ENCODE measurements at places on chromosomes 5 and 9.

DNA sequence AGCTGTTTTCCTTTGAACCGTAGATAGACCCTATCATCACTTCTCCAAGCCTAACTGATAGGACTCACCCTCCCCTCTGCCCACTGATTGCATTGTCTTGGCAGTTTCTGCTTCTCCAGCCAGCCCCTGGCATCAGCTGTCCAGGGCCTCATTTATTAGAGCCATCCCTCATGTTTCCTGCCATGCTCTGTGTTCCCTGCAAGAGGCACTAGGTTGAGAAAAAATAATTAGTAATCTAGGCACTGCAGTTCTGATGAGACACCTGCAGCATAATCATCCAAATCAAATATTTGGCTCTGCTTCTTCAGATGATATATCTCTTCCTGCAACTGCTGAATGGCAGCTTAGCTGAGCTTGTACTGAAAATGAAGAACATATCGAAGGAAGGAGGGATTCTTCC lies 303.0 kb upstream of the TLE4 start:
- DNase-seq: no peak

DNA sequence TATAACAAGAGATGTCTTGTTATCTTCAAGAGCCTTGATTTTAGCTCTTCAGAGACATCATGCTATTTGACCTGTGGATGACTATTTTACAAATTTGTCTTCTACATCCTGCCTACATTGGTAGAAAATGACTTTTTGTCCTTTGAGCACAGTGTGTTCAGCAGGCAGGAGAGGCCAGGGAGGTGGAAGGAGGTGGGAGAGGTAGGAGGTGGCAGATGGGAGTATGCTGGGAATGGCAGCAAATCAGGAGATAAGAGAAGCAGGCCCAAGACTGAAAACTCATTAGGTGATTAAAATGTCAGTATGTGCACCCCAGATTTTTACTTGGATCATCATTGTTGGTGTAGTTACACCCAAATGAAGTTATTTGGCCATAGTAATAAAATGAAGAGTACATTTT lies 44.1 kb downstream of the PTPN3 start:
- DNase-seq: no peak

DNA sequence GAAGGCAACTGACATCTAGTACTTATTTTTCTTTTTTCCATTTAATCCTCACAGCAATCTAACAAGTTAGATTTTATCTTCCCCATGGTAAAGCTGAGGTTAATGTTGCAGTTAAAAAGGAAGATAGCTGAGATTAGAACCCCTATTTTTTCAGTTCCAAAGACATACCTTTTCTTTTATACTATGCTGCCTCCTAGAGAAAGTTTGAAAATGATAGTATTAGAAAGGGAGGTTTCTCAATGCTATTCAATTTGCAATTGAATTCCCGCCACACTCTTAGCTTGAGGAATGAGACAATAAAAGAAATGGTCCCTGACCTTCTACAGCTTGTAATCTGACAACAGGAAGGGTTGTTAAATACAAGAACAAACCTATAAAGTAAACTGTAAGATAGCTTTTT lies 195.9 kb upstream of the TRIM32 start:
- DNase-seq: no peak

GRCh38 chr9:99576876-99577275 lies 244.8 kb upstream of the NR4A3 start:
- DNase-seq: no peak

DNA sequence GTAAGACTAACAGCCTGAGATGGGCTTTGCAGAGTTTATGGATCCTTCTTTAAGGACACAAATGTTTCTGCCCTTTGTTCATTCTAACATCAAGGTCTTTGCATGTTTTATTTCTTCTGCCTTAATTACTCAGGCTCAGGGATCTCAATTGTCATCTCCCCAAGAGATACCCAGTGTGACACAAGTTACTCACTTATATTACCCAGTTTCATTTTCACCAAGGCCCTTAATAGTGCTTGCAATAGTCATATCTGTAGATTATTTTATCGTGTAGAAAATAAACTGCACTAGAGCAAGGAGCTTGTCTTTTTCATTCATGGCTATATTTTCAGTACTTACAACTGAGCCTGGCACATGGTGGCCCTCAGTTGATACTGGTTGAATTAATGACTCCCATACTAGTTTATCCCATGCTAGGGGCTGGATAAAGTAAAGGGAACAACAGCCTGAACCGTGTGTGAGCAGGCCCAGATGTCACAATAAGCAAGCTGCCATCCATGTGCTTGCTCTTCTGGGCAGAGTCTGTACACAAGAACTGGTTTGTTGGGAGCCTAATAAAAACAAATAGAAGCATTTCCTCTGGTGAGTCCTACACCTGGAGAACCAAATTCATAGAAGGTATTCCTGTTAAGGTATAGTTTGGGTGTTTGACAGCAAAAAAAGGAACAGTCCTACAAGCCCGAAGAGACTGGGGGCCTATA lies 112.5 kb upstream of the CD180 start:
- no peak for DNase-seq

DNA sequence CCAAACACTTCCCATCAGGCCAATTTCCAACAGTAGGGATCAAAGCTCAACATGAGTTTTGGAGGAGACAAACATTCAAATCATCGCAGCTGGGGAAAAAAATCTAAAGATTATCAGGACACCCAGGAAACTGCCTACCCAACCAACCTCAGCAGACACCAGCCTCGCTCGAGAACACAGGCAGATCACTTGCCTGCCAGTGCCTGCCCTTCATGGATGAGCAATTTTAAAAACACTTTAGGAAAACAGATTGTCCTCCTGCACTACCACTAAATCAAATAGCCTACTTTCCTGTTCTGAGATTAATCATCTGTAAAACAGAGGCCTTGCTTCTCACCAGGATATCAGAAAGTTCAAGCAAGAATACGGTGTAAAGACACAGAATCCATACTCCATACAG lies 14.7 kb upstream of the TMEM174 start:
- no peak for DNase-seq

DNA sequence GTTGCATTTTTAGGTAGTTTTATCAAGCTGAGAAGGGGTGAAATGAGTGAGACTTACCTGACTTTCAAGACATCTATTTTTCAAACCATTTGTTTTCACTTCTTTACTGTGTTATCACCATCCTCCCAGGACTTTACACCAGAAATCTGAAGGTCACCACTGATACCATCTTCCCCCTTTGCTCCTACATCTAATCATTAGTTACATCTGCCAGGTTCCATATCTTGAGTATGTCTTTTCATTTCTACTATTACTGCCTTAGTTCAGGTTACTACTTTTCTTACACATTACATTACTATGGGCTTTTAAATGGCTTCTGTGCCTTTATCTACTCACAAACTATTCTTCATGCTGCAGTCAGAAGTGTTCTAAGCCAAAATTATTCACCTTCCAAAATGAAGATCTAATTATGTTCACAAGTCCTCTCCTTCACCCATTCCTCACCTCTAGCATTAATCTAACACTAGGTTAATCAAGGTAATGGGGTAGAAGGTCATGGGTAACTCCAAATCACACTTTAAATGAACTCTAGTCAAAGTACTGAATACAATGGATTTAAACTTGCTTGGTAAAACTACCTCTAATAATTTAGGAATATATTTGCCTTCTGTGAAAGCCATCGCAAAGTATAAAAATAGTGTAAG lies 2.1 kb upstream of the HSDL2 start:
- no peak for DNase-seq

- DNase-seq: no peak
These were observed 31.9 kb downstream of the MRPL36 start for GRCh38 chr5:1767524-1768282.

GRCh38 chr9:130997925-130998596 lies 10.9 kb upstream of the LAMC3 start:
- DNase-seq: no peak

DNA sequence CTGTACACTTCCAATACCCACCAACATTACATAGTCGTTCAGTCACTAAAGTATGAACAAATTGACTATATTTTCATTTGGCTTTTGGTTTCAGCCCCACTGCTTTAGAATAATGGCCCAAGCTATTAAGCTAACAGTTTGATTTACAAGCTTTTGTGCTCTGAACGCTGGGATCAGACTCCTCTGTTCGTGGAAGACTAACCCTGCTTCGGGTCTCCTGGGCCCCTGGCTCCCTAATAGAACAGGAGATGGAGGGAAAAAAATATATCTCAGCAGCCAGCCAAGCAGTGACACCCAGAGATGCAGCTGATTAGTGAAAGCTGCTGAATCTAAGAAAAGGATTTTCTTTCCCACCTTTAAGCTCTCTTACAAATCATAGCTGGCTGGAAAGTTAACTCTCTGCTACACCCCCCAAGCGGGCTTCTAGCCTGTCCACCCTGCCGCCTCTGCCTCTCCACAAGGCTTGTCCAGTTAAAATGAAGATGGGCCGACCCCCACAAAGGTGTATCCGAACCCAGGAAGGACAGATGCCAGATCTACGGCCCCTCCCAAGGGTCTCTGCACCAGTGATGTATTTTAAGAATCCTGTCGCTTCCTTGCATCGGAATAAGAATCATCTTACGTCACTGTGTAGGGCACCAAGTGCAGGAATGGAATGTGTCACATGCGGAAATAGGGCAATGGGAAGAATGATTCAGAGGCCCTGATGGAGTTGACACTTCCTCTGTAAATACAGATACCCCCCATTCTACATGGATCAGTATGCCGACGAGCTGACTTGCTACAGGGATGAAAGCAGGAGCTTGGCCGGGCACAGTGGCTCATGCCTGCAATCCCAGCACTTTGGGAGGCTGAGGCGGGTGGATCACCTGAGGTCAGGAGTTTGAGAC lies 33.4 kb upstream of the BARHL1 start:
- no peak for DNase-seq

GRCh38 chr9:137482094-137482781 lies 23.1 kb upstream of the NSMF start:
- no peak for DNase-seq

- DNase-seq: no peak
These were observed 8.5 kb downstream of the GRHPR start for GRCh38 chr9:37430841-37431597.

GRCh38 chr9:119310741-119311140 lies 58.5 kb downstream of the BRINP1 start:
- DNase-seq: no peak

GRCh38 chr5:132472431-132472830 lies 18.1 kb downstream of the IRF1 start:
- DNase-seq: no peak

DNA sequence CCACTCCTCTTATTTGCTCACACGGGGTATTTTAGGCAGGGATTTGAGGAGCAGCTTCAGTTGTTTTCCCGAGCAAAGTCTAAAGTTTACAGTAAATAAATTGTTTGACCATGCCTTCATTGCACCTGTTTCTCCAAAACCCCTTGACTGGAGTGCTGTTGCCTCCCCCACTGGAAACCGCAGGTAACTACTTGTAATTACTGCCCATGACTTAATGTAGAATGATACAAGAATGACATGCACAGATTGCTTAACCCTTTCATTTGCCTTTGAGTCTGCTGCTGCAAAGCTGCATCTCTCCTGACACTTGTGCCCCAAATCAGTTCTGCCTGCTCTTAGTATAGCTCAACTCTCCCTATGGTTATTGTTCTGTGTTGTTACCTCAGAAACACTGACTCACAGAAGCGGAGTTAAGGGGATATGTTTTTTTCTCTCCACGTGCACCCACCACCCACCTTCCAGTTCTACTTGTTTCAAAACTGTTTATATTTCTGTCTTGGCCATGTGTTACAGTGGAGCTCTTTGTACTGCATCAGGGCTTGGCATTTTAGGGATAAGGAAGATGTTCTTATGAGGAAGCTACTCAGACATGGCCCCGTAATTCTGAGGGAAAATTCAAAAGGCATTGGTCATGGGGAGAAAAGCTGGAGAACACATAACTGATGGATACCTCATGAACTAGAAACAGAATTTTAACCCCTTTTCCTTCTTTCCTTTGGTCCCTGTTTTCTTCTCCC lies 2.3 kb downstream of the ADRB2 start:
- DNase-seq: no peak

GRCh38 chr5:154324033-154324432 lies 121.8 kb upstream of the SAP30L start:
- no peak for DNase-seq

- no peak for DNase-seq
These were observed at the start of gene CDH12 for GRCh38 chr5:22852807-22853660. TSS of gene CDH12 (minus strand) at chr5:22853344.

DNA sequence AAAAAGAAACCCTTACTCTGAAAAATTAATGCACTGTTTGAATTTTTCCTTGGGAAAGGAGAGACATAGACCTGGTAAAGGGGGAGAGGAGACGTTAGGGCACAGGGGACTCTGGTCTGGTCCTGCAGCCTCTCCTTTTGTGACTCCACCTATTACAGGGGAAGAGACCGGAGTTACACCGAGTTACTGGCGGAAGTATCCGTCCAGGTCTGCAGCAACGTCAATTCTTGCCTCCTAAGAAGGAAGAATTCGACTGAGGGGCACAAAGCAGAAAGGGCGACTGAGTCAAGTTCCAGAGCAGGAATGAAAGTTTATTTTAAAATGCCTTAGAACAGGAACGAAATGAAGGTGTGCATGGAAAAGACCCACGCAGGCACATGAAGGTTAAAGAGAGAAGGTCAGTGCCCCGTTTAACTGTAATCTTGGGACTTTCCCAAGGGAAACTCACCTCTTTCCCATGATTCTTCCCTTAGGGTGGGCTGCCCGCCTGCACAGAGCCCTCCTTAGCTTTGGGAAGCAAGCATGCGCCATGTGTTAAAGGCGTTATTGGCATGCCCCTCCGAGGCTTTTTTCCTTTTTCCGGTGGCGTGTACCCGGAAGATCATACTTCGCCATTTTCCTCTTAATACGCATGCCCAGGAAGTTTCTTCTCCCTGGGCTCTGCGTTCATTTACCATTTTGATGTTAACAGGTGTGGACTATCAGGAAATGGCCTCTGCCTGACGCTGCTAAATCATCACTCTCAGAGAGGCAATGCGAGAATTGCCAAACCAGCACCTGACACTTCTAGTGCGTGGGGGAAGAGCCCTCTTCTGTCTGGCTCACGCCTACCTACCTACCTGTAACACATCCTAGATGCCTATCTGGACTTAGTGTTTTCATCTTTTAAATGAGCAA lies 409.6 kb upstream of the PAPPA start:
- no peak for DNase-seq

- no peak for DNase-seq
These were observed 94.7 kb downstream of the YTHDC2 start for GRCh38 chr5:113608113-113608596.

- DNase-seq: no peak
These were observed 300.5 kb downstream of the COX7C start for GRCh38 chr5:86918246-86918645.

DNA sequence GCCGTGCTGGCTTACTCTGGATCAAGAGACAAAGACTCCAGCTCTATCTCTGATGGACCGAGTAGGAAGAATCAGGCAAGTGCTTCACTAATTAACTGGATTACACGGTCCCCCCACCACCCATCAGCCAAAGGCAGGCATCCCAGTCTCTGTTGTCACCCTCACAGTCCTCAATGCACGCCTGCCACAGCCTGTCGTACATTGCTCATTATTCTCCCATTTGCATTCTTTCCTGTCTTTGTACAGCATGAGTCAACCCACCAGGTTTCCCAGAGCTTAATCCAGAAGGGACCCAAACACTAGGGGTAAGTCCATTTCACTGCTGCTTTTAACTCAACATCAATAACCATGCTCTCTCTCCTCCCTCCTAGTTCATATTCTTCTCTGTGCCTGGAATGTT lies 44.4 kb downstream of the PCA3 start:
- DNase-seq: no peak

Measured in stimulated activated CD8-positive, alpha-beta memory T cell treated with anti-CD3 and anti-CD28 coated beads, Interleukin-4, amount 100 ng/mL, for 1 hour (primary cell).